Pulmonary artery endothelial cell (primary cell): ENCODE measurements at places on chromosomes 7 and 10. TPM values are rescaled to one million over a fixed set of nuclear protein-coding genes. Genes with fewer than 3 reads are reported as not detected.

Gene PSMG3
- 19.8 and 28.3 TPM in 2 replicates for total RNA-seq

Gene ATP5MK
- total RNA-seq, result 158 and 197 TPM in 2 replicates

Gene GPR26
- not detected in 2 replicates for total RNA-seq

Gene UCMA
- not detected in 2 replicates for total RNA-seq

Gene ENO4
- total RNA-seq, result under 0.01 and 0.07 TPM in 2 replicates

Gene RBP3
- total RNA-seq, result not detected in 2 replicates

Gene PLCE1
- 0.04 and 0.07 TPM in 2 replicates for total RNA-seq

Gene ADRA2A
- 0.13 and 0.49 TPM in 2 replicates for total RNA-seq

Gene AGR2
- not detected in 2 replicates for total RNA-seq

Gene GIMAP7
- 48.7 and 72.0 TPM in 2 replicates for total RNA-seq

- DNase-seq, result no peak
Measured at GRCh38 chr7:144819566-144819965, 16.3 kb downstream of the TPK1 start.

DNA sequence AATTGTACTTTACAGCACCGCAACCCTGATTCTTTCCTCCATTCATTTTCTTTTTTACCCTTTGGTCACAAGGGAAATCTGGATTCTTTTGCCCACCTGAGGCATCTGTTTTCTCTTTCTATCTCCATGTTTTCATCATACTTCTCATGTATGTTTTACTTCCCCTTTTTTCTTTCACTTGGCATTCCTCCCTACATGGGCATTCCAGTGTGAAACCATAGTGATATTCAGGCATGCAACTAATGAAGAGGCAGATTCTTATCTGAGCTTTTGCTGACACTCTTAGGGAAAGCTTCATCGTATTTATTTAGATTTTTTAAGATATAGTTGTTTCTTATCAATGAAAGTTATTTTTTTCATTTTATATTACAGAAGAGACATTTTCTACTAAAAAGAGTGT, 405.2 kb upstream of the TEX47 start:
- DNase-seq, result no peak

DNA sequence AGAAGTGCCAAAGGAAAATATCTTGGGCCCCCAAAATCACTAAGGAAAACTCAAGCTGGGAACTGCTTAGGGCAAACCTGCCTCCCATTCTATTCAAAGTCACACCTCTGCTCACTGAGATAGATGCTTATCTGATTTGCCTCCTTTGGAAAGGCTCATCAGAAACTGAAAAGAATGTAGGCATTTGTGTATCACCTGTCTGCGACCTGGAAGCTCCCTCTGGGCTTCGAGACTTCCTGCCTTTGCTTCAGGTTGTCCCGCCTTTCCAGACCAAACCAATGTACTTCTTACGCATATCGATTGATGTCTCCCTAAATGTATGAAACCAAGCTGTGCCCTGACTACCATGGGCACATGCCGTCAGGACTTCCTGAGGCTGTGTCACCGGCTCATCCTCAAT, 14.5 kb upstream of the LRRC72 start:
- no peak for DNase-seq

DNA sequence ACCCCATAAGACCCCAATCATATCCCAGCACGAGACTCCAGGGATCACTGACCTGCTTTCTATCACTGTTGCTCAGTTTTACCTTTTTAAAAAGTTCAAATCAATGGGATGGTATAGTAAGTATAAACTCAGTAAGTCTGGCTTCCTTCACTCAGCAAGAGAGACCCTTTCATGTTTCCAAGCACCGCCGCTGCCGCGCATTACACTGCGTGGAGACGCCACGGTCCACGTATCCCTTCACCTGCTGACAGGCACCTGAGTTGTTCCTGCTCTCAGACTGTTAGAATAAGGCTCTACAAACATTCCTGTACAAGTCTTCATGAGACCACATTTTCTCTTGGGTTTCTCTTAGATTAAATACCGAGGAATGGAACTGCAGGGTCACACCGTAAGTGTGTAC, 28.3 kb downstream of the MAD1L1 start:
- no peak for DNase-seq

DNA sequence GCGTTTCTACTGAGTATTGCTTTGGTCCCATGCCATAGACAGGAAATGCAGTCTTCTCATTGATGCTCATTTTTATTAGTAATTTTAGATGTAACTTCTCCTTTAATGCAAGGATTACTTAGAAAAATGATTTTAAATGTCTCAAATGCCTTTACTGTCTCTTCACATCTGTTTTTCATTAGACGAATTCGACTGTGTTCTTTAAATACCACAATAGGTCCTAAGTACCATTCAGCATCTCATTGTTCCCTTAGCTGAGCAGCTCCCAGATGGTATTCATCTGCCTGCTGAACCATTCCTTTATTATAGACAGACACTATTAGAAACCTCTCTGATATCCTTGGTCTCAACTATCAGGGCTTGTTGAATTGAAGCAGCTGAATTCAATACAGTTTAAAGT, 113.6 kb downstream of the LSMEM1 start:
- DNase-seq, result no peak

GRCh38 chr7:18540396-18540795, 44.8 kb downstream of the HDAC9 start:
- DNase-seq, result no peak

GRCh38 chr10:11387551-11388222, 223.8 kb downstream of the USP6NL start:
- DNase-seq, result no peak

DNA sequence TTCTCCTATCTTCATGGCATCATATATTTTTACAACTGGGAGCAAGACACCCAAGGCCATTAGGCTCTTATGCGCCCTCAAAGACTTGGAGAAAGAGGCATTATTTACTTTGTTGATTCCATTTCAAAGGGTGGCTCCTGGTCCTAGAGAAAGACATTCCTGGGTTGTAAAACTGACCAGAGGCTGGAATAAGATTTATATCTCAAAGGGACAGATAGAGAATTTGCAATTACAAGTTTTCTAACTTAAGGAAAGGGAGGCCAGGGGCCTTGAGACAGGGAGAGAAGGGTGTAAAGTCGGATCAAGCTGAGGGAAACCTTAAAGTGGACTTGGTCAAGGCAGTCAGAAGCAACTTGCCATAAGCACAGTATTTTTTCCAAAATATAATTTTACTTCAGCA, 1086.0 kb downstream of the SORCS3 start:
- DNase-seq, result no peak

DNA sequence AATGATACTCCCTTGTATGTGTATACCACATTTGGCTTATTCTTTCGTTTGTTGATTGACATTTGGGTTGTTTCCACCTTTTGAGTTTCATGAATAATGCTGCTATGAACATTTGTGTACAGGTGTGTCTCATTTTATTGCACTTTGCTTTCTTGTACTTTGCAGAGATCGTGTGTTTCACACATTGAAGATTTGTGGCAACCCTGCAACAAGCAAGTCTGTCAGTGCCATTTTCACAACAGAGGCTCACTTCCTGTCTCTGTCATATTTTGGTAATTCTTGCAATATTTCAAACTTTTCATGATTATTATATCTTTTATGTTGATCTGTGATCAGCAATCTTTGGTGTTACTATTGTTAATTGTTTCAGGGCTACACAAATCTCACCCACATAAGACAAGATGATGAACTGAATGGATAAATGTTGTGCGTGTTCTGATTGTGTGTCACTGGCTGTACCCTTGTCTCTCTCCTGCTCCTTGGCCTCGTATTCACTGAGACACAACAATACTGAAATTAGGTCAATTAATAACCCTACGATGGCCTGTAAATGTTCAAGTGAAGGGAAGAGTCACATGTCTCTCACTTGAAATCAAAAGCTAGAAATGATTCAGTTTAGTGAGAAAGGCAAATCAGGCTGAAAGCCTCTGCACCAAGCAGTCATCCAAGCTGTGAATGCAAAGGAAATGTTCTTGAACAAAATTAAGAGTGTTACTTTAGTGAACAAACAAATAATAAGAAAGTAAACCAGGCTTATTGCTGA, 133.6 kb upstream of the JCAD start:
- no peak for DNase-seq

DNA sequence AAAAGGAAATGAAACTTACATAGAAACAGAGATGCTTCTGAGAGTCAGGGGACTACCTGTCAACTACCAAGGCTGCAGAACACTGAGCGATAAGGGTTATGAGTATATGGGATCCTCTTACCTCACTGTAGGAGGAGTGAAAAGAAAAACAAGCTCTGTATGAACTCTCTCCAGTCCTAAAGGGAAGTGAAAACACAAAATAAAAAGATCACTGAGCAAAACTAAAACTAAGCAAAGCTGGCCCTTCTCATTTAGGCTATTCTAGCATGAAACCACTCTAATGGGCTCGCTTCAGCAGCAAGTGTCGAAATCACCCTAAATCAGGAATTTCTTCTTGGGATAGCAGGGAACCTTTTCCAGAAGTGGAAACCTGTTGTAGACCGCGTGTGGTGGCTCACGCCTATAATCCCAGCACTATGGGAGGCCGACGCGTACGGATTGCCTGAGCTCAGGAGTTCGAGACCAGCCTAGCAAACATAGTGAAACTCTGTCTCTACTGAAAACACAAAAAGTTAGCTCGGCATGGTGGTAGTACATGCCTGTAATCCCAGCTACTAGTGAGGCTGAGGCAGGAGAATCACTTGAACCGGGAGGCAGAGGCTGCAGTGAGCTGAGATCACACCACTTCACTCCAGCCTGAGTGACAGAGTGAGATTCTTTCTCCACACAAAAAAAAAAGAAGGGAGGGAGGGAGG, 27.0 kb downstream of the DCLRE1C start:
- no peak for DNase-seq

DNA sequence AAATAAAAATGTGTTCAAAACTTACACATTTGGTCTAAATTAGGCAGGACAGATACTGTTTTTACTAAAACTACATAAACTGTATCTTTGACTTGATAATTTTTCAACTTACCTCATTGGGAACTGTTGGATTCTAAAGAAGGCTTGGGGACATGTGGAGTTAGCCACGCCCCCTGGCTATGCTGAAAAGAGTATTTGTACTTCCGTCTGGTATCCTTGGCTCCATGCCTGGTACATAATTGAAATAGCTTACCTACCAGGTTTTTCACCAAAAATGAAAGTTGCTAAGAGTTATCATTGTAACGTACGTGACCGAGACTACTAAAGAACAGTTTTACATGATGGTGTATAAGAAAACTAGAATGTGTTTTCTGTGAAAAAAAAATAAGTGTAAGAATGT, 604.8 kb upstream of the IGFBP3 start:
- DNase-seq, result no peak

- no peak for DNase-seq
Measured at GRCh38 chr7:98831641-98832221, 38.1 kb downstream of the TMEM130 start.
